ENCODE measurements at places on chromosomes 1 and 21.
A peak's percentile ranks its signal among the peaks of the same experiment; 100 is the strongest.

- H3K27ac ChIP-seq = no peak overlapping the region
- peaks cover 10% of the 10 kb centered on the region for H3K27me3 ChIP-seq
Observed at GRCh38 chr1:30046751-30047150, 676.6 kb downstream of the MATN1 start.

DNA sequence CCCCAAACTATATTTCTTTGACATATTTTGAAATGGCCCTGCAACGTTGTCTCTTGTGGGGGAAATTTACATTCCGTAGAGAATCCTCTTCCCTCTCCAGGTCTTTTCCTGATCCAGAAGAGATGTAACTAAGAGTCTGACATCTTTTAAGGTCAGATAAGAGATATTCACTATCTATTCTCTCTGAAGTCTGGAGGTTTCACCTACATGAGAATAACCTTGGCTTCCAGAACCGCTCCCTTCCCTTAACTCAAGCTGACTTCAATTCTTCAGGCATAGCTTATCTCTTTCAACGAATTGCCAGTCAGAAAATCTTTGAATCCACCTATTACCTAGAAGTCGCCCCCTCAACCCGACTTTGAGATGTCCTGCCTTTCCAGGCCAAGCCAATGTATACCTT, 9.9 kb downstream of the FCRLB start:
- no peak overlapping the region for H3K27ac ChIP-seq
- DNase-seq = no peak
- H3K36me3 ChIP-seq = no peaks in the 10 kb centered on the region
- peaks cover 7% of the 10 kb centered on the region for H3K27me3 ChIP-seq

- H3K27ac ChIP-seq = peak overlapping the region; percentile 92
- DNase-seq = no peak
- no peak overlapping the region for H3K4me3 ChIP-seq
- H3K36me3 ChIP-seq = no peaks in the 10 kb centered on the region
- H3K4me1 ChIP-seq = peaks cover 26% of the 10 kb centered on the region
- no peaks in the 10 kb centered on the region for H3K27me3 ChIP-seq
Observed at GRCh38 chr1:94395748-94396309, 22.4 kb upstream of the ABCD3 start.

- H3K27me3 ChIP-seq = peaks cover 19% of the 10 kb centered on the region
- H3K27ac ChIP-seq = no peak overlapping the region
- peaks cover 48% of the 10 kb centered on the region for H3K4me1 ChIP-seq
- DNase-seq = no peak
- no peak overlapping the region for H3K4me3 ChIP-seq
- H3K36me3 ChIP-seq = no peaks in the 10 kb centered on the region
Observed at GRCh38 chr1:156151093-156151688, 2.2 kb upstream of the SEMA4A start.

GRCh38 chr1:243850452-243851256, 611 bp upstream of the AKT3 start:
- H3K27me3 ChIP-seq = peaks cover 10% of the 10 kb centered on the region
- H3K4me1 ChIP-seq = peaks cover 12% of the 10 kb centered on the region
- DNase-seq = peak; percentile 81
